ENCODE measurements at places on chromosomes 13 and 19.

DNA sequence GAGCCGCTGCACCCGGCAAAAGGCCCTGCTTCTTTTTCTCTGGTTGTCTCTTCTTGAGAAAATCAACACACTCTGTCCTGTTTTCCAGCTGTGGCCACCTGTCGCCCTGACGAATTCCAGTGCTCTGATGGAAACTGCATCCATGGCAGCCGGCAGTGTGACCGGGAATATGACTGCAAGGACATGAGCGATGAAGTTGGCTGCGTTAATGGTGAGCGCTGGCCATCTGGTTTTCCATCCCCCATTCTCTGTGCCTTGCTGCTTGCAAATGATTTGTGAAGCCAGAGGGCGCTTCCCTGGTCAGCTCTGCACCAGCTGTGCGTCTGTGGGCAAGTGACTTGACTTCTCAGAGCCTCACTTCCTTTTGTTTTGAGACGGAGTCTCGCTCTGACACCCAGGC lies 17.2 kb downstream of the LDLR start:
- DNase-seq, result no peak

- DNase-seq, result no peak
These were observed 1479.2 kb downstream of the UQCRFS1 start for GRCh38 chr19:27733551-27734266.

GRCh38 chr19:27735314-27735713 lies 1477.6 kb downstream of the UQCRFS1 start:
- DNase-seq, result no peak

GRCh38 chr13:40558656-40559055 lies 107.8 kb downstream of the FOXO1 start:
- peak; percentile 89 for DNase-seq

DNA sequence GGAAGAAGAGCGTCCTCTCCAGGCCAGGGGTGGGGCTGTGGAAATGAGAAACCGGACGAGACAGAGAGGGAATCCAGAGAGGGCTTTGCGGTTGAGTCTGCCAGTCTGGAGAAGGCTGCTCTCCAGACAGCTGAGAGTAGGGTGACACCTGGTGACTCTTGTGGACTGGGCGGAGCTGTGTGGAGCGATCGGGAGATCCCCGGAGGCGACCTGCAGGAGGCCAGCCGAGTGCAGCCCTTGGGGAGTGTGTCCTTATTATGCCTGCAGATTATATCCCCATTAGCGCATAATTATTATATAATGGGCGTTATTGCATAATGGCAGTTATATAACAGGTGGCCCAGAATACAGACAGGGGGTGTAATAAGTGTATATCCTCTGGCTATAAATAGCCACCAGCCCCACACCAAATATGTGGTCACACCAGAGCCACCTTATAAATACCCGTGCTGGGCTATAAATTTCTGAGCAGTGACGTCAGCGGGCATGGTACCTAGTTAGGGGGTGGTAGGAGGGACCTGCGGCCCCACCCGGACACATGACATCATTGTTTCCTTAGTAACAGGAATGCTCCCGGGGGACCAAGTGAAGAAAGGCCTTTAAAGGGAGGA lies 41.2 kb downstream of the NFIX start:
- no peak for DNase-seq

- DNase-seq, result no peak
These were observed 2.3 kb upstream of the HIF3A start for GRCh38 chr19:46294494-46294893.
